ENCODE measurements at places on chromosomes 4 and X.

DNA sequence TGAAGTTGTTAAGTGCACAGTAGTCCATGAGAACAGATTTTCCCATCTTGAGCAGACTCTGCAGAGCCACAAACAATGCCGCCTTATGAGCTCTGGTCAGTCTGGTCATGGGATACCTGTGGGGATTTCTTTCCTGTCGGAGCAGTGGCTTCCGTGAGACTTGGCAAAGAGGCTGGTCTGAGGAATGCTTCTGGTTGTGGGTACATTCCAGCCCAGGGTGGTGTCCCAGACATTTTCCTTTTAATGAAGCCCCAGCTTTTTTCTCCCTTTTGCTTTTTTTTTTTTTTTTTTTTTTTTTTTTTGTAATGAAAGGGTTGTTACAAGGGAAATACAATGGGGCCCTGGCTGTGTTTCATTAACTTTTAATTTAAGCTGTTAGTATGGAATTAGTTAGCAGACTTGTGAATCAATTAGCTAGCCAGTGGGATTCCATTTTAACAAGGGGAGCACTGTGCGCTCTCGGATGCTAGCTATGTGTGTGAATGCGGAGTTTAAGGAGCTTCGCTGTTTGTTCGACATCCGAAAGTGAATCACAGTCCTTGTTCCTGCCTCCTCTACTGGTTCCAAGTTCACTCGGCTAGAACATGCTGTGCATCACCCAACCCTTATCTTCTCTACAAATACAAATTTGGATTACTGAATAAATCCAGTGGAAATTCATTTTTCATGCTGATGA is 225.1 kb downstream of the CBR4 start:
- no peak for DNase-seq

GRCh38 chr4:132605551-132605950 is 543.5 kb upstream of the PCDH10 start:
- no peak for DNase-seq

DNA sequence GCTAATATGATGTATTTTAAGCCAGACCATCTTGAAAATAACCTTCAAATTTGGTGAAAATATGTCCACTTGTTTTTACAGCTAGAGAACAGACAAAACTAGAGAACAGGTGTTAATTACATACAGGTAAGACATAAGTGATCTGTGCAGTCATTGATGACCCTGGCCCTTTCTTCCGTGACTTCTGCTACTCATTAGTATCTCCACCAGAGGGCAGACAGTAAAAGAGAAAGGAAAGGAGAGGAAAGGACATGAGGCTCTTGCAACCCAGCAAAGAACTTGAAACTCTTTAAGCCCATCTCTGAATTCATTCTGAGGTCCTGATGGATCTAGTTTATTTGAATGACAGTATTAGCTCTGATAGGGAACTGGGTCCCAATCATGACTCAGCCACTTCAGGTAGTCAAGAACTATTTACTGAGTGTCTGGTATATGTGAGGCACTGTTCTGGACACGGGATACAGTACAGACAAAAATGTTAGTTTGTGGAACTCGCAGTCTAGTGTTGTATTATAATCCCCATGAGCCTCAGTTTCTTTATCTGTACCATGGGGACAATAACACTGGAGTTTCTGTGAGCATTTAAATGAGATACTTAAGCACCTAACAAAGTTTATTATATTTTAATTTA is 121.0 kb upstream of the TEX13D start:
- DNase-seq: peak; percentile 38

GRCh38 chr4:10466161-10466560 is 8.9 kb upstream of the ZNF518B start:
- no peak for DNase-seq

GRCh38 chr4:12206091-12206490 is 777.4 kb upstream of the HS3ST1 start:
- DNase-seq: no peak

DNA sequence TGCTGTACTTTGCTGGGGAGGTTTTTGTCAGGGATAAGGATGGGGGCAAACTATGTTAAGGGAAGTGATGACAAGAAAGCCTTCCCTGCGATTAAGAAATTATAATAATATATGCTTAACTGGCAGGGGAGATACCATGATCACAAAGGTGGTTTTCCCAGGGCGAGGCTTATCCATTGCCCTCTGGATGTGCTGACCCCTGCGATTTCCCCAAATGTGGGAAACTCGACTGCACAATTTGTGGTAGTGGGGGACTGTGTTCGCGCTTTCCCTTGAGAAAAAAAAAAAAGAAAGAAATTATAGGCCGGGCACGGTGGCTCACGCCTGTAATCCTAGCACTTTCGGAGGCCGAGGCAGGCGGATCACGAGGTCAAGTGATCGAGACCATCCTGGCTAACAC is 24.5 kb downstream of the SLC25A43 start:
- DNase-seq: no peak

DNA sequence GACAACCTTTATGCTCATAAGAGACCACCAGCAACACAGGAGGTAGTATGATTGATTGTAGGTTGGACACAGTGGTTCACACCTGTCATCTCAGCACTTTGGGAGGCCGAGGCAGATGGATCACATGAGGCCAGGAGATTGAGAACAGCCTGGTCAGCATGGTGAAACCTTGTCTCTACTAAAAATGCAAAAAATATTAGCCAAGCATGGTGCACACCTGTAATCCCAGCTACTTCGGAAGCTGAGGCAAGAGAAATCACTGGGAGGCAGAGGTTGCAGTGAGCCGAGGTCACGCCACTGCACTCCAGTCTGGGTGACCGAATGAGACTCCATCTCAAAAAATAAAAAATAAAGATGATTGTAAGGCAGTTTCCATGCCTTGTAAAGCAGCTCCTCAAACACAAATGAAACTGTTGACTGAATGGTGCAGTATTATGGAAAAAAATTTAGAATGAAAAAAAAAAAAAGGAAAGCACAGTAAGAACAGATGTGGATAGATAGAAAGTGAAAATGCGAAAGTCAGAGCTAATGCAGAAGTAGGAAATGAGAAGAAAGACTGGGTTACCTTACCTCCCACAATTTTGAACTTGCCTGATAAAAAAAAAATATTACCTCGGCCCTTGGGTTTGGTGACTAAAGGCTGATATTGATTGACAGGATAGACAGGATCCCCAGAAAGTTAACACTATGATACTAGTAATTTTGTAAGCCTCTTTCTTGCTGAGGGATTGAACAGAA is 249.2 kb upstream of the TRAM1L1 start:
- no peak for DNase-seq

DNA sequence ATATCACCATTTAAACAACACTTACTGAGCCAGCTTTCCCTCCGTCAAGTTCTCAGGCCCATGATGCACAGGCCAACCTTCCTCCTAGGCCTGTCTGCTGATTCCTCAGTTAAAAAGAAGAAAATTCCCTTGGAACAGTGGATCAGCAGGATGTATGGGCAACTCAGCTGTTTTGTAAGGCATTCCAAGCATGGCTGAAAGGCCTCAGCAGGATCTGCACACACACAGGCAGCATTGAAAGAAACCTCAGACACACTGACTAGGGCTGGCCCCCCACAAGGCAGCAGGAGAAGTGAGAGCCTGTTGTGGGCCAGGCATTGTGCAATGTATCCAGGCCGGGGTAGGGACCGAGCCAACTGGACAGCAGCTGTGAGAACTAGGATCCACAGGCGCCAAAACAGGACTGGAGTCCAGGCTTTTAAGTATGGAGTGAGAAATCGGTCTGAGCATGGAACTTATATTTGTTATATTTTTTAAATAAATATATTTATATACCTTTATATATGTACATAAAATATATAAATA is 171.4 kb downstream of the NWD2 start:
- no peak for DNase-seq

DNA sequence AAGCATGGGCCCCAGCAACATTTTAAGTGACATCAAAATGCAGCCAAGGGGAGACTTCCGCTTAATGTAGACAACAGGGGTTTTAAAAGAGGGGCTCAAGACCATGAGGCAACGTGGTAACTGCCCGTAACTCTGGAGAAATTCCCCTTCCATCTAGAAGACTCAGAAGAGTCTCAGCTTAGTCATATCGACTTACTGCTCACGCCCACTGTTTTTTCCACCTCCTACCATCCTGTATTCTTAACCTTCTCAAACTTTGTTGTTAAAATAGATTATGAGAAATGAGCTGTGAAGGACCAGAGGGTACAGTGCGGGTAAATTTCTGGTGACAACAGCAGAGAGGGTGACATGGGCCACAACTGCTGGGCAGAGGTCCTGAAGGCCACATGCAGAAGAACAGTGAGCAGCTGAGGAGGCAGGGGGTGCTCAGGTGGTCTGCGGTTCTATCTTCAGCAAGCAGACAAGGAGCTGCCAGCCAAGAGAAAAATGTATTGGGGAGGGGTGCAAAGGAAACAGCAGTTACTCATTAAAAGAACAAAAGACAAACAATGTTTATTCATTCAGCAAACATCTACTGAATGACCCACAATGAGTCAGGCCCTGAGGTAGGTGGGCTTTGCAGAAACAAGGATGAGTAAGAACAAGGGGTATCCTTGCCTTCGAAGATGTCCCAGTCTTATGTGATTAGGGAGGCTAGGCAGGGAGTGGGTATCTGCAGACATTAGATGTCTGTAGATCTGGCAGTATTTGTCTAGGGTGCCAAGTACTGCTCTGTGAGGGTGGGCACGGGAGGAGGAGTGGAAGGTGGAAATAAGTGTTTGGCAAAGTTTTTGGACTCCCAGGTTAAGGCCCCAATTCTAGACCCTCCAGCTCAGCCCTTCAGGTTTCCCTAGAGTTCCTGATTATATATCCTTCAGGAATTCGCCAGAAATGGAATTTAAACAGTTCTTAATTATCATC is 175.3 kb downstream of the TSPAN5 start:
- DNase-seq: no peak
